Fibroblast of skin of right quadriceps (primary cell): ENCODE measurements at places on chromosomes 3 and 15.

DNA sequence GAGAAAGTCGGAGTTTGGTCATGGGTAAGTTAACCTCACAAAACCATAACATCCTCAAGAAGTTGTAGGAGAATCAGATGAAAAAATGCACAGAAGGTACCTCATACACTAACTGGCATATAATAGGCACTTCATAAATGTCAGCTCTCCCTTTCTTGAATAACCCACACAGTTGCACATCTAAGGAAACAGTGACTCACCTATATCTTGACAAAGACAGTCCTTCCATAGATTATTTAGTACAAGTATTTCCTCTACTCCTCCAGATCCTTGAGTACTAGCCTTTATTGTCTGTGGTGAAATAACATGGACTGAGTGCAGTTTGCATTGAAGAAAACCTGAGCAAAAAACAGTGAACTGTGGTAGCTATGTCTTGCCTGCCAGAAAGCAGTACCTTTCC is 46.6 kb downstream of the MAGI1 start:
- DNase-seq, result peak; percentile 31

DNA sequence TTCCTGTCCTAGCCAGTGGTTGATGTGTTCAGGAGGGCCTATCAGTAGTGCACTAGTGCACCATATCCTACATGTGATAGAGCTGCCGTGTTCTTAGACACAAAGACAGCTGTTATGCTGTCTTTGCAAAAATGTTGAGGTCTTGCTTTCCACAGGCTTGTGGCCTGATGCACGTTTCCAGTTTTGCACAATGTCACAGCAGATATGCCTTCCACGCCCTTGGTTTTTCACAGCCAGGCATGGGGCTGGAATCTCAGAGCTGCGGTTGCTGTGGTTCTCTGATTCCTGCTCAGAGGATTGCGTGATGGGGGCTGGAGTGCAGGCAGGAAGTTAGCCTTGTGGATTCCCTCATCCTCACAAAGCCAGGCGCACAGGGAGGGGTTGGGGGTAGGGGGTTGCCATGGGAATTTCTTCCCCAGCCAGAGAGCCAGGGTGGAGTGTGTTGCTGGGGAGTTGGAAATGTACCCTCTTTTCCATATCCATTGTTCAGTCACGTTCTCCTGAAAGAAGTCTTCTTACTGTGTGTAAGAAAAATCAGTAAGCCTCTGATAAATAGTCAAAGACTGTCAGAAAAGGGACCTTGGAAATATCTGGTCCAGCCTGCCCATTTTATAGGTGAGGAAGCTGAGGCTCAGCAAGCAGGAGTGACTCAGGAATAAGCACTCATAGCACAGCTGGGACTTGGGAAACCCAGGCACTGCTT is 79.4 kb downstream of the SMAD3 start:
- DNase-seq, result peak; percentile 96

DNA sequence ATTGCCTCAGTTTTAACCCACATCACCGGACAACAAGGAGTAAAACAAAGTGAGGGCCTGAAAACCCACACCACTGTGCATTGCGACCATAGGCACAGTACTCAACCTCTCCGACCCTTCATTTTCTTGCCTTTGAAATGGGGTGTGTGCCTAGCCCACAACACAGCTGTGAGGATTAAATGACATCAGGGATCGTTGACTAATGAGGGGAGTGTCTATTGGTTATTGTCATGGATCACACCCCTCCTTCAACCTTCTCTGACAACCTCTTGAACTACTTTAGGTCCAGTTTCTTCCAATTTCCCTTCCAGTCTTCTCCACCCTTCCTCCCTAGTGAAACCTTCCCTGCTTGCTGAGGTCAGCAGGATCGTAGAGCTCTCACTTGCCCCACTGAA is 89.5 kb downstream of the HES1 start:
- no peak for DNase-seq

DNA sequence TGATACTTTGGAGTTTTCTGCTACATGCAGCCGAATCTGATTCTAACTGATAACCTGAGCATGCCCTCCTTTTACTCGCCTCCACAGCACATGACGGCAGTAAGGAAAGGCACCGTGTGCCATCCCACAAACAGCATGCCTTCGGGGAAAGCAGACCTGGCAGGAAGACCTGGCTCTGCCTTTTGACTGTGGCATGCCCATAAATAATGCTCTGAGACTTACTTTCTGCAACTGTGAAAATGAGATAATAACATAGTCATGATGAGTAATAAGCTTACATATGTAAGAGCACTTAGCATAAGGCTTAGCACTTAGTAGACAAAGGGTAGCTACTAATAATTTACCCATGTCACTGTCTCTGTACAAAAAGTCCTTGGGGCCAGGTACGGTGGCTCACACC is 32.9 kb downstream of the MTHFS start:
- peak; percentile 39 for DNase-seq

DNA sequence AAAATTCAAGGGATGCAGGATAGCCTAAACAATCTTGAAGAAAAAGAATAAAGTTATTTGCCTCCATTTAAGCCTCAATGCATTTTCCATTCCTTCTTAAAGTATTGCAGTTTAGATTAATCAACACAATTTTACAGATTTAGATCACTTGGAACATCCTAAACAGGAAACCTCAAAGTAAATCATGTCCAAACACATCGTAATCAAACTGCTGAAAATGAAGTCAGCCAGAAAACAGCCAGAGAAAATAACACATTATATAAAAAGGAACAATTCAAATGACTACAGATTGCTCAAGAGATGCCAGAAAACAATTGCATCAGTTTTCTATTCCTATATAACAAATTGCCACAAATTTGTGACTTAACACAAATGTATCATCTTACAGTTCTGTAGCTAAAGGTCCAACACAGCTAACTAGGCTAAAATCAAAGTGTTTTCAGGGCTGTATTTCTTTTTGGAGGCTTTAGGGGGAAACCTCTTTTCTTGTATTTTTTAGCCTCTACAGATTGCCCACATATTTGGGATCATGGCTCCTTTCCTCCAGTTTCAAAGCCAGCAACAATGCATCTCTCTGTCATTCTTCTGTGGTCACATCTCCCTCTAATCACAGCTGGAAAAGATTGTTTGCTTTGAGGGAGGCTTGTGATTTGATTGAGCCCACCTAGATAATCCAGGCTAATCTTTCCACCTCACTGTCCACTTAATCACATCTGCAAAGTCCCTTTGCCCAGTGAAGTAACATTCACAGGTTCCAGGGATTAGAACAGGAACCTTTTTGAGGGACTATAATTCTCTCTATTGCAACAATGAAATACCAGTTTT is 543.3 kb upstream of the UBE2E2 start:
- DNase-seq, result no peak

GRCh38 chr3:81823882-81824395 is 62.5 kb upstream of the GBE1 start:
- DNase-seq, result peak; percentile 12

- no peak for DNase-seq
These were observed 45.0 kb upstream of the GK5 start for GRCh38 chr3:142270407-142270806.

- DNase-seq, result peak; percentile 84
These were observed 569.6 kb upstream of the ROBO2 start for GRCh38 chr3:76470285-76470684.
